Breast epithelium (tissue), 4 donors: ENCODE measurements at places on chromosomes 6 and 20. TPM values are rescaled to one million over a fixed set of nuclear protein-coding genes. Genes with fewer than 3 reads are reported as not detected.

SFT2D1 gene
- 52.4 TPM for total RNA-seq

FAM217B gene
- 15.2 TPM for total RNA-seq

MATN4 gene
- total RNA-seq = 1.6 TPM

CALHM5 gene
- total RNA-seq = 1.6 TPM

GGT7 gene
- 21.8 TPM for total RNA-seq

SIRPB2 gene
- total RNA-seq = 4.3 TPM

MTFR2 gene
- 0.73 TPM for total RNA-seq

DNA sequence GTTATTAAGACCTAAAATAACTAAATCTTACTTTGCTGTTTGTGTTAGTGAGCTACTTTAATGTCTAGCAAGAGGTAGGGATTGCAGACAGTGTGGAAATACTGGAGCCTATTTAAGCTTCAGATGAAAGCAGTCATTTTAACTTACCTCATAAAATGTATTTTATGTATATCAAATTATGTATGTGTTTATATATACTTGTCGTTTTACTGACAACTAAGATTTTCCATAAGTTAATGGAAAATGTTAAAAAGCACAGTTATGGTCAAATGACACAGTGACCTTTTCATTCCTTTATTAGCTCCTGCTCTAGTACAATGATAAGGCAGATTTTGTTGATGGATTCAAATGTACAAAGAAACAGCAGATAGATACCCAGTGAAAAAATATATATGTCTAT is 34.6 kb downstream of the QKI start:
- no peak for DNase-seq

DNA sequence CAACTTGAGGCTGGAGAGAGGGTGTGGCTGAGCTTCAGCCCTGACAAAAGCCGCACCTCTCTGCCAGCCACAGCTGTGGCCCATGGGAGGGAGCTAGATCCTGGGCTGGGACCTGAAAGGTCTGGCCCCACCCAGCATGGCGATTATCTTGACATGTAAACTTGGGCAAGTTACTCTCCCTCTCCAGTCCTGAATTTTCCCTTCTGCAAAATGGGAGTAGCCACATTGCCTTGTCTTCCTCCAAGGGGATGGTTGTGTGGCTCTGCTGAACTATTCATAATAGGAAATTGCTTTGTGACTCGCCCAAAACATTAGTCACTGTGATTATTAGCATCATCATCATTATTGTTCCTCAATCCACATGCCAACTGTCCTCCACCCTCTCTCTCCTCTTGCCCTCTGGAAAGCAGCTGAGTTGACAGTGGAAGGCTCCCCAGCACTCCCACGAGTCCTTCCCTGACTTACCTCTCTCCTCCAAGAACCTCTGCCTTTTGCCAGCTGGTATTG is 23.0 kb upstream of the RBPJL start:
- no peak for DNase-seq

DNA sequence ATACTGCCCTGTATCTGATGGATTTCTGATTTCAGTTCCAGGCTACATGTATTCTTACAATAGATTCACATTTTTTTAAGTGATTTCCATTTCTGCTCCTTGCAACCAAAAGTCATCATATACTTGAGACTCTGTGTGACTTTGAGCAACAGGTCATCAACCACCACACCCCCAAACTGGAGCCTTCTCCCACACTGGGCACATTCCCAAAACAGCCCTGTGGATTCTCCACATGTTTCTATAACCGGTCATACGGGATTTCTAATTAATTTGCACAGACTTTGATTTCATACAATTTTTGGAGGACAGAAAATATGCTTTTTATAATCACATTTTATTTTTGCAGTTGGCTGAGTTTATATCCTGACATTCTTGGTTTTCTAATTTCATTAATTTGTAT is 317.2 kb upstream of the ID4 start:
- no peak for DNase-seq

GRCh38 chr6:55530931-55531330 is 48.1 kb downstream of the HMGCLL1 start:
- DNase-seq = no peak

DNA sequence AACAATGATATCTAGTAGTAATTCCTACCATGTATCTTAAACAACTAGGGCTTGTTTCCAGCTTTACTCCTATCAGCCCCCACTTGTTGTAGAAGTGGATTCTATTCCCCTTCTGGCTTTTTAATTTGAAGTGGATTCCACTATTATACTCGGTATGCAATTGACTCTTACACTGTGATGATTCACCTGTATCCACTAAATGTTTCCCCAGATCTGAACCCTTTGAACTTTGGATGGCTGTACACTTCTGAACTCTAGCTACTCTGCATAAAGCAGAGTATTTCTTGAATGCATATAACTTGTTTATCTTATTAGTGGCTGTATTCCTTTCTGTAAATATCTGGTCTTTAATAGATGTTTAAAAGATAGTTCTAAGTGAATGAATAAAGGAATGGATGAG is 538.4 kb upstream of the NRSN1 start:
- no peak for DNase-seq

DNA sequence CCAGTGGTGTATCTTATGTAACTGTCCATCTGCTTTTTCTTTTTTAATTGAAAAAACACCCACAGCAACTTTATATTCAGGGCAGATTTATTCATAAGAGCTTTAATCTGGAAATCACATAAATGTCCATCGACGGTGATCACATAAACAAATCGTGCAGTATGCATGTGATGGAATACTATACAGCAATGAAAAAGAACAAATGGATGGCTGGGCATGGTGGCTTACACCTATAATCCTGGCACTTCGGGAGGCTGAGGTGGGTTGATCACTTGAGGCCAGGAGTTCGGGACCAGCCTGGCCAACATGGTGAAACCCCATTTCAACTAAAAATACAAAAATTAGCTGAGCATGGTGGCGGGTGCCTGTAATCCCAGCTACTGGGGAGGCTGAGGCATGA is 39.1 kb downstream of the VSTM2L start:
- no peak for DNase-seq

DNA sequence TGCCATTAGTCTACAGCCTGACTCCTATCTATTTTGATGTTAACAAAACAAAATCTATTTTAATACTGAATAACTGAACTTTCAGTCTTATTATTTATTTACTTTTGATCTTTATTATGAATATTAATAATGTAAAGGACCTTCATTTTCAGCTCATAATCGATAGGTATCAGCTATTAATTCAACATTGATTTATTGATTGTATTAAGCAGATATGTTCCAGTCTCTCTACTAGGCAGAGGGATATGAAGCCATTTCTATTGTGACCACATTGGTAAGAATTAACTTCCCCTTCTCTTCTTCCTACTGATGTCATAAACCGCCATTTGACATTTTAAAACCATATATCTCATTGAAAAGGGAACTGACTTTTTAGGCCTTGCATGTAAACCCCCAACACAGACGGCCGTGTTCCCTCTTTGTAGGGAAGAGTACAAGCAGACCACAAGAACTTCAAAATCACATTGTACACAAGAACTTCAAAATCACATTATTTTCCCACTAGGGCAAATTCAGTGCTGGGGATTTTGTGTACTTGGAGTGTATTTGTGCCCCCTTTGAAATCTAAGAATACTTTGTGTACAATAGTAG is 69.5 kb upstream of the FABP7 start:
- DNase-seq = no peak

GRCh38 chr6:63066055-63066704 is 145.1 kb upstream of the FKBP1C start:
- DNase-seq = no peak

DNA sequence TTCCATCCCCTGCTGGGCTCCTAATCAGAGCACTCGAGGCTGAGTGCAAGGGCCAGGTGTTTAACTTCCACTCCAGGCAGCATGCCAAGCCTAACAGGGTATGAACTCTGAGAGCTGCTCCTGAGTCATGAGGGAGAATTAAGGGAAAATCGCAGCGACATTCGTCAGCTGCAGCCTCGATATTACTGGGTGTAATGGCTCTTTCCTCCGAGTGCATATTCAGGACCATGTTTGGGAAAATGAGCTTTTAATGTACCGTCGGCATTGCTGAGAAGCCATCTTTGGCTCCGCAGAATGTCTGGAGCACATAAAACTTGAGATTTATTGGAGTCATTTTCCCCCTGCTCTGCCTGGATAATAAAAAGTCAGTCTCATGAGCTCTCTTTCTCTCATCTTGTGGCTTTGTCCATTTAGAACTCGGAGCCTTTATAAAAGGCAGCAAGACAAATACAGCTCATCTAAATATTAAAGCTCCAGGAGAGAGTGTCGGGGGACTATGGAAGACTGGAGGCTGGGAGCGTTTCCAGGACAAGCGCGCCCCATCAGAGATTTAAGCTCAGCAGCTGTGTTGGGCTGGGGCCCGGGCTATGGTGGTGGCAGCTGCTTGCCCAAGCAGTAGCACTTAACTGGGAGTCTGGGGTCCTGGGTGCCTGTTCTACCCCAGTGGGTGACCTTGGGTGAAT is 103.7 kb downstream of the TOX2 start:
- no peak for DNase-seq

DNA sequence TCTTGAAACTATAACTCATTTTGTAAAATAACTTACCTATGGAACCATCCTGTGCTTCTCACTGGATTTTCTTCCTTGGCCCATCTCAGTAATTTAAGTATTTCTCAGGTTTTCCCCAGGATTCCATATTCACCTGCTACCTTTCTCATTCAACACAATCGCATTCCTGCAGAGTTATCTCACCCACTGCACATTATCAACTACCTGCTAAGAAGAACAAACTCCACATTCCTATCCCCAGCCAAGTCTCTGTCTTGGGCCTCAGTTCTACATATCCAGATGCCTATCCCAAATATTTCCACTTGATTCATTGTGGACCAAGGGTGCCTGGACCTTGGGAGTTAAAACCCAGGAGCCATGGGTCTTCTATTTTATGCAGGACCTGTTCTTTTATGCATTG is 60.2 kb upstream of the KCNQ5 start:
- DNase-seq = no peak

GRCh38 chr6:4380881-4381281 is 245.5 kb upstream of the ECI2 start:
- no peak for DNase-seq

DNA sequence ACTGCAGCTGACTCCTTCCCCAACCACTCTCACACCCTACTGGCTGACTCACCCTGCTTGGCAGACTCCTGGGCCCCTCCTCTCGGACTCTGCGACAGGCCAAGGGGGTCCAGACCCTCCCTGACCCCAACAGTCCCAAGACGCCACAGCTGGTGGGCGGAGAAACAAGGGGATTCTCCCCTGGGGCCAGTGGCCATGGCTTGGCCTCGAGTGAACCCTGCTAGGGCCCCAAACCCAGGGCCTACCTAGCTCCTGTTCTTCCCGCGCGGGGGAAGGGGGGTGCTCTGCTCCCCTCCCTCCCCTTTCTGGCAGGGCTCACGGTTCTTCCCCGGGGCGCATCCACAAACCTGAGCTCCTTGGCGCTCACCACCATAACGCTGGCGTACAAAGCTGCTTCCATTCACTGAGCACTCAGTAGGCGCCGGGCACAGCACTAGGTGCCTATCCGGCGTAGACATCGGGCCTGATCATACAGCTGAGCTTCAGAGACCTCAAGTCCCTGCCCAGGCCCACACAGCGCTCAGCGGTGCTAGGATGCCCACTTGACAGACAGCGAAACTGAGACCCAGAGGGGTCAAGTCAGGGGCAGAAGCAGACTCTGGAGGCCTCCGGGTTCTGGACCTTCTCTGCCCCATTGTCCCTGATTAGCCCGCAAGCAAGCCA is 597 bp downstream of the ADA start:
- no peak for DNase-seq

DNA sequence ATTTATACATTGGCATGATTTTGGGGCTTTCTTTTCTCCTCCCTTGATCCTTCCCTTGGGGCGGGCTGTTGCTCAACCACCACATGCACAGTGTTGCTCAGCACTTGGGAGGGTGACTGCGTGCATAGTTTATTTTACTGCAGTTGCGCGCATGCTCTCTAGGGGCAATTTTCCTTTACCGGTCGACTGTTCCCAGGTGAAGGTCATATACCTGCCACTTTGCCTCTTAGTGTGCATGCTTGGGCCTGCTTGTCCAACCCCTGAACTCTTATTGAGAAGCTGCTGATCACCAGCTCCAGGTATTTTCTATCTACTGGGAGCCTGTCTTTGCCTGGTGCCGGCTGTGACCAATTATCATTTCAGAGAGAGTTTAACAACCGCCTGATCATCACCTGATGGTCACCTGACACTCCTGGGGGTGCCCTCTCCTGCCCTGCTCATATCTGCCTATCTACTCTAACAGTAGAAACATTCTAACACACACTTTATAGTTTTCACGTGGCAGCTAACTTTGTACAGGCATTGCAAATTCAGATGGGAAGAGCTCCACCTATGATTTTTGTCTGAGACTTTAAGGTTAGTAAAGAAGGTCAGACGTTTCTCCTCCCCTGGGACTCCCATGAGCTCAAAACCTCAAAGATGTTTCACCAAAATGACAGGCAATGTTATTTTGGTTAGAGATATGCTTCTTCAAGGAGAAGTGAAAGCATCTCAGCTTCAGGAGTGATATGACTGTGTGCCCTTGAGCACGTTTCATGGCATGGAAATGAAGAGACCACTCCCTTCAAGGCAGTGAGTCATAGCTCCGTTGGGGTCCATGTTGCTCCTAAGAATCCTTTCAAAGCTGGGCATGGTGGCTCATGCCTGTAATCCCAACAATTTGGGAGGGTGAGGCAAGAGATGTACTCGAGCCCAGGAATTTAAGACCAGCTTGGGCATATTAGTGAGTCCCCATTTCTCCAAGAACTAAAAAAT is 227.5 kb upstream of the MYLIP start:
- DNase-seq = no peak

DNA sequence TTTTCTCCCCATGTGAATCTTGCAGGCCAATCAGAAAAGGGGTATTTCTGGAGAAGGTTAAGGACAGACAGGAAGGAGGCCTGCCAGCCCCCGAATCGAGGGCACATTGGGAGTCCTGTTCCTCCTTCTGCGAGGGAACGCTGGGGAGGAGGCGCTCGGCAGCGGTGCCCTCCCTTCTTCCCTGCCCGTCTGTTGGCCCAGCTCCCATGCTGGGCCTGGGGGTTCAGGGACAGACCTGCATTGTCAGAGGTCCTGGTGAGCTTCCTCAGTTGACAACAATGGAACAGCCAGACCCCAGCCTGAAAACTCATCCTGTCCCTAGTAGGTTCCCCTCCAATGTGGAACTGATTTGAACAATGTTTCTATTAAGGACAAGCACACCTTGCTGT is 15.1 kb upstream of the SYNJ2 start:
- DNase-seq = no peak

DNA sequence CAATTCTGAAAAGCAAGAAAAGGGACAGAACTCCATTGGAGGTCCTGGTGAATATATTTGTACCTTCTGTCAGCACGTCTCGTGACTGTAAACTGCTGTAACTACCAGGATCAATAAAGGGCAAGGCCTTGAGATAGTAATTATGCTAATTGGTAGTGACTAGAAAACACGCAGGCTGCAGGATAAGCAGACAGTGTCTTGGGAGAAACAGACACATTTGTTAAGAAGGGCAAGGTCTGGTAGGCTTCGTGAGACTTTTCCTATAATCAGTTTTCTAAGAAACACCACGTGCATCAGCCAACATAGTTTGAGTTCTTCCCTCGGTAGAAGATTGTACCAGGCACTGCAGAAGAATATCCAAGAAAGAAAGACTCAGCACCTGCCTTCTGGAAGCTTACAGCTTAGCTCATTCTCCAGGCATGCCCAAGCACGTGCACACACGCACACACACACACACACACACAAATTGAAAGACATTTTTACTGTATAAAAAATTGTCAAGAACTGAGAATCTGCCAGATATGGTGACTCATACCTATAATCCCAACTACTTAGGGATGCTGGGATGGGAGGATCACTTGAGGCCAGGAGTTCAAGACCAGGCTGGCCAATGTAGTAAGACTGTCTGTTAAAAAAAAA is 167.0 kb upstream of the SASH1 start:
- DNase-seq = no peak

- DNase-seq = no peak
Measured at GRCh38 chr6:29255530-29255929, 46.0 kb upstream of the OR14J1 start.

GRCh38 chr6:161222706-161223234 is 51.1 kb downstream of the AGPAT4 start:
- DNase-seq = no peak
